NCI-H187 treated with DMSO at 0.1 percent for 48 hours (cell line): ENCODE measurements at places on chromosomes 1 and 21.

- DNase-seq = no peak
These were observed 44.2 kb downstream of the CYYR1 start for GRCh38 chr21:26528882-26529281.

DNA sequence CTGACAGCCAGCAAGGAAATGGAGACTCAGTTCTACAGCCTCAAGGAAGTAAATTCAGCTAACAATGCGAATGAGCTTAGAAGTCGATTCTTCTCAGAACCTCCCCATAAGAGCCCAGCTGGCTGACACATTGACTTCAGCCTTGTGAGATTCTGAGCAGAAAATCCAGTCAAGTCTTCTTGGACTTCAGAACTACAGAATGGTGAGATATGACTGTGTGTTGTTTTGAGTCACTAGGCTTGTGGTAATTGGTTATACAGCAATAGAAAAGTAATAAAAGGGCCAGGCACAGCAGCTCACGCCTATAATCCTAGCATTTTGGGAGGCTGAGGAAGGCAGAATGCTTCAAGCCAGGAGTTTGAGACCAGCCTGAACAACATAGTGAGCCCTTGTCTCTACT lies 161.8 kb upstream of the IVNS1ABP start:
- DNase-seq = no peak

DNA sequence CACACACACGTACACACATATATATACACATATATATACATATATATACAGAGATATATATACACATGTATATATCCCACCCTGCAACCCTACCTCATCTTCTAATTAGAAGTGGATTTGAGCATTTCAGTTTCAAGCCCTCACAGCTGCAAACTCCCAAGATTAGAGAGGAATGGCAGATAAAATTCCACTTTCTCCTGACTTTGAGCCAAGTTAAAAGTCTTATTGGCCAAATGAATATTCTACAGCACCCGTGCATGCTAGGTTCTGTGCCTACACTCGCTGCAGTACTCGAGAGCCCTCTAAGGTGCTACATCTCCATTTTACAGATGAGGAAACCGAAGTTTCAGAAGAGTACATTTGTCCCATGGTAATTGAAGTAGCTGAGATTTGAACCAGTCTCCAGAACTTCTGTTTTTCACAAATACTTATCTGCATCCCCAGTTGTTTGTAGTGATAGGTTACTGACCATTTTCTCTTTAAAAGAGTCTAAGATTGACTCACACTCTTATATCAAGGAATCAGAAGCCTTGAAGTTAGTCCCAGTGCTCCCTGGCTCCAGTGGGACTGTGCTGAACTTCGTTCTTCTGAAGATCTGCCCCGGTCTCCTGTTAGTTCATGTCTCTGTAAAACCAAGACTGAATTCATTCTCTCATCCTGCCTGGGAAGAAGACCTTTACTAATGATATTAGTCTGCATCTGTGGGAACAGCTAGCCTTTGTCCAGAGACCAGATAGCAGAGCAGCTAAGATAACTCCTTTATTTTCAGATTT lies 292.1 kb downstream of the TM2D1 start:
- no peak for DNase-seq

DNA sequence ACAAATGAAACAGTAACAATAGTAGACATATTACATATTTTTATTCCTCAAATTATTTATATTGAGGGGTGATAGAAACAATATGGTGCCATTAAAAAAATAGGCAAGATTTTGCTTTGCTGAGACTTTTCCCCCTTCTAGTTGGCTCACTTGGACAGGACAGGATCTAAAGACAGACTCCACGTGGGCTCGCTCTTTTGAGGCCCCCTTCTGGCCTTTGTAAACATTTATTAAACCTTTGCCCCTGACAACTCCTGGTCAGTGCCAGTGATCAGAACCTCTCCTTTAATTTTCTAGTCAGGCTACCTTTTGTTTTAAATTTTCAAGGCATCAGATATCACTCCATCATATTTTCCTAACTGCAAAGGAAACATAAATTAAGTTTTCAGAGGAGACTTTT lies 49.7 kb upstream of the IFI44L start:
- no peak for DNase-seq

GRCh38 chr1:48206371-48206770 lies 16.1 kb upstream of the SLC5A9 start:
- DNase-seq = peak; percentile 43

GRCh38 chr1:155051777-155052398 lies 772 bp downstream of the ADAM15 start:
- no peak for DNase-seq

GRCh38 chr1:206112600-206113301 lies 4.4 kb downstream of the AVPR1B start:
- no peak for DNase-seq

GRCh38 chr21:34113842-34114241 lies 40.5 kb downstream of the MRPS6 start:
- peak; percentile 40 for DNase-seq

- no peak for DNase-seq
These were observed 20.9 kb downstream of the GREM2 start for GRCh38 chr1:240591078-240591477.
